ENCODE measurements at places on chromosomes 13 and 19.

DNA sequence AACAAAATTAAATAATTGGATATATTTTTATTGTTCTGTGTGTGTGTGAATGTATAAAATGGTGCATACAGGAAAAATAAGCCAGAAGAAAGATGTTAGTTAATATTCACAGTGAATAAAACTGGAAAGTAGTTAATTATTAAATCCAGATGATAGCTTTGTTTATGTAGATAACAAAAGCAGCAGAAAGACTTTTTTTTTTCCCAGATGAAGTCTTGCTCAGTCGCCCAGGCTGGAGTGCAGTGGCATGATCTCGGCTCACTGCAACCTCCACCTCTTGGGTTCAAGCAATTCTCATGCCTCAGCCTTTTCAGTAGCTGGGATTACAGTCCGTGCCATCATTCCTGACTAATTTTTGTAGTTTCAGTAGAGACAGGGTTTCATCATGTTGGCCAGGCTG lies 140.1 kb downstream of the ZNF486 start:
- no peak for DNase-seq

- no peak for DNase-seq
These were observed 12.4 kb downstream of the MEIOSIN start for GRCh38 chr19:45745606-45746005.

GRCh38 chr19:55276720-55277430 lies 3.0 kb downstream of the HSPBP1 start:
- DNase-seq: no peak

- DNase-seq: no peak
These were observed 135.2 kb downstream of the PTPRS start for GRCh38 chr19:5205381-5205780.

DNA sequence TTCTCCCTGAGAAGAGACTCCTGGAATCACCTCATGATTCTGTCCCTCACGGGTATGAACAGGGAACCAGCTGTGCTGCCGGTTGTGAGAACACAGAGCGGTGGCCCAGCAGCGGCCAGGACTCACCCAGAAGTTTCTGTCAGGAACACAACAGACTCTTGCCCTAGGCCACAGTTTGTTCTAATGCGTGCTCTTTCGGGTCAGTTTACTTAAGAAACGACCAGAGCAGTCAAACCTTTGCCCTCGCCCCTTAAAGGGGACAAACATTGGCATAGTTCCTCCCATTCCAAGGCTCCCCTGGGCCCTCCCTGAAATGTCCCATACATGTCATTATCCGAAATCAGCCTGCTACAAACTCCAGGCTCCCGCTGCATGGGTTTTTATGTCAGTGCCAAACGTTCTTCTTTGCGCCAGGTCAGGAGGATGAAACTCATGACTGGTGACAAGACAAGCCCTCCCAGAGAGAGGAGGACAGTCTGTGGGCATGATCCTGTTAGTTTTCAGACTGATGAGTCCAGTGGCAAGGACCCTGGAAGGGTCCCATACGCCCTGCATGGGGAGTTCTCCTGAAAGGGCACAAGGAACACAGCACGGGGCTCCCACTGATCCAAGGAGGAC lies 18.3 kb downstream of the ZIC5 start:
- DNase-seq: no peak

DNA sequence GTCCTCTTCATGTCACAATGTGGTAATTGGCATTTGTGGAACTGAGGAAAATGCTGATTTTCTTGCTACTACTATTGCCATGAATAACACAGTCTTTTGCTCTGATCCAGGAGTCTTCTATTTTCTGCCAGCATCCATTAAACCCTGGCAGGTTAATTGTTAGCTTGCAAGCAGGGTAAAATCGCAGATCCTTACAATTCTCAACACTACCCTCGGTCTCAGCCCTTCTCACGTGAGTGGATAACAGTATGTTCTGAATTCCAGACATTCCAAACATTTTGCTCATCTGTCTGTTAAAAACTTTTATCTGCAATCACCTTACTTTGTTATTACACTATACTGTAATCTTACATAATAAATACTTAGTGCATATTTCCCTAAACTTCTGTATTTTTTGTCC lies 251.3 kb upstream of the ATXN8OS start:
- no peak for DNase-seq

DNA sequence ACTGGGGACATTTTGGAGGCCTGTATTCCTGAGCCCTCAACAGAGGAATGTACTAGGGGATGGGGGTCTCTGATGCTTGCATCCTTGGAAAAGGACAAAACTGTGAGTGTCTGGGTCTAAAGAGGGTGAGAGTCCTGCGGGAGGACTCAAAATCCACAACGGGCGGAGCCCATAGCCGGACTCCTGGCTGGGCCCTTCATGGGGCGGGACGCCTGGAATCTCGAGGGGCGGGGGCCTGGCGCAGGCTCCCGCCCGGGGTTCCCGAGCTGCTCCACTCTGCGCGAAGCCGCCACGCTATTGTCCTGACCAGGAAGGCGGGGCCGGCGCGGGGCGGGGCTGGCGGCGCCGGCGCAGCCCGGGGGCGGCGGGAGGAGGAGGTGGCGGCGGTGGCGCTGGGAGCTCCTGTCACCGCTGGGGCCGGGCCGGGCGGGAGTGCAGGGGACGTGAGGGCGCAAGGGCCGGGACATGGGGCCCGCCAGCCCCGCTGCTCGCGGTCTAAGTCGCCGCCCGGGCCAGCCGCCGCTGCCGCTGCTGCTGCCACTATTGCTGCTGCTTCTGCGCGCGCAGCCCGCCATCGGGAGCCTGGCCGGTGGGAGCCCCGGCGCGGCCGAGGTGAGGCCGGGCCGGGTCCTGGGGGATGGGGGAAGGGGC lies at the start of gene APLP1:
TSS of gene APLP1 (plus strand) at position 403 of the 651 bp plus-strand sequence. CDS start at position 466, 63 bp downstream.
- DNase-seq: peak; percentile 48

DNA sequence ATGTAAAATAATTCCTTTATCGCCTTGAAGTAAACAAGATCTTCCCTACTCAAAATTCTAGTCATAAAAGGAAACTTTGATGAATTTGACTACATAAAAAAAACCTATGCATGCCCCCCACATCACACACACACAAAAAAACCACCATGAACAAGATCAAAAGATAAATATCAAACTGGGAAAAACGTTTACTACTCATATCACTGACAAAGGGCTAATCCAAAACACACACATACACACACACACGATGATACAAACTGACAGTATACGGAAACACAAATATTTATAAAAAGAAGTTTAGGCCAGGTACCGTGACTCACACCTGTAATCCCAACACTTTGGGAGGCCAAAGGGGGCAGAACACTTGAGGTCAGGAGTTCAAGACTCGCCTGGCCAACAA lies 61.9 kb downstream of the TSC22D1 start:
- DNase-seq: no peak

DNA sequence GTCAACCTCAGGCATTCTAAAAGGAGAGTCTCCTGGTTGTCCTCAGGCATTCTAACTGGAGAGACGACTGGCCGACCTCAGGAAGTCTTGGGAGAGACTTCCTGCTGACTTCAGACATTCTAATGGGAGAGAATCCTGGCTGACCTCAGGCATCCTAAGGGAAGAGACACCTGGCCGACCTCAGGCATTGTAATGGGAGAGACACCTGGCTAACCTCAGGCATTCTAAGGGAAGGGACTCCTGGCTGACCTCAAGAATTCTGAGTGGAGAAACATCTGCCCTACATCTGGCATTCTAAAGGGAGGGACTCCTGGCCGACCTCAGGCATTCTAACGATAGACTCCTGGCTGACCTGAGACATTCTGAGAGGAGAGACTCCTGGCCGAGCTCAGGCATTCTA lies 1353.3 kb downstream of the UQCRFS1 start:
- DNase-seq: no peak

- no peak for DNase-seq
These were observed 7.5 kb downstream of the TEX29 start for GRCh38 chr13:111327730-111328573.

GRCh38 chr19:7979559-7979958 lies 25.9 kb downstream of the ELAVL1 start:
- no peak for DNase-seq

- no peak for DNase-seq
These were observed 22.3 kb downstream of the NLRP11 start for GRCh38 chr19:55809381-55810058.

GRCh38 chr19:4430760-4431159 lies 26.8 kb downstream of the UBXN6 start:
- no peak for DNase-seq

DNA sequence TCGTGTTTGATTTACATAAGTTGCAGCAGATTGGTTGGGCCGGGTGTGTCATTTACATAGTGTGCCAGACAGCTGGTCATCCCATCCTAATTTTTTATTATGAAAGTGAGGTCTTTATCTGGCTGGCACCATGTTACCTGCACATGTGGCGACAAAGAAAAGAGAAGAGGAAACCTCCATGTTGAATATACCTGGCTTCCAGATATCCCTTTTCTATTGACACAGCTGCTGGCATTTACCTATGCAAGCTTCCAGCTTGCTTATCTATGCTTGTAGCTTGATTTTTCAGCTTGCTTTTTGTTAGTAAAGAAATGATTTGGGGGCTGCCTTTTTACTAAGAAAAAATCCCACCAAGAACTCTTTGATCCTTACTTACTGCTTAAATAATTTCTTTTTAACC lies 681.3 kb upstream of the SLITRK1 start:
- DNase-seq: no peak
